Stromal cell of bone marrow (primary cell): ENCODE measurements at places on chromosomes 6 and 20.

- DNase-seq, result no peak
Observed at GRCh38 chr6:27126046-27126814, 121.3 kb upstream of the PRSS16 start.

GRCh38 chr6:109800771-109801170 is 109.7 kb downstream of the FIG4 start:
- no peak for DNase-seq

DNA sequence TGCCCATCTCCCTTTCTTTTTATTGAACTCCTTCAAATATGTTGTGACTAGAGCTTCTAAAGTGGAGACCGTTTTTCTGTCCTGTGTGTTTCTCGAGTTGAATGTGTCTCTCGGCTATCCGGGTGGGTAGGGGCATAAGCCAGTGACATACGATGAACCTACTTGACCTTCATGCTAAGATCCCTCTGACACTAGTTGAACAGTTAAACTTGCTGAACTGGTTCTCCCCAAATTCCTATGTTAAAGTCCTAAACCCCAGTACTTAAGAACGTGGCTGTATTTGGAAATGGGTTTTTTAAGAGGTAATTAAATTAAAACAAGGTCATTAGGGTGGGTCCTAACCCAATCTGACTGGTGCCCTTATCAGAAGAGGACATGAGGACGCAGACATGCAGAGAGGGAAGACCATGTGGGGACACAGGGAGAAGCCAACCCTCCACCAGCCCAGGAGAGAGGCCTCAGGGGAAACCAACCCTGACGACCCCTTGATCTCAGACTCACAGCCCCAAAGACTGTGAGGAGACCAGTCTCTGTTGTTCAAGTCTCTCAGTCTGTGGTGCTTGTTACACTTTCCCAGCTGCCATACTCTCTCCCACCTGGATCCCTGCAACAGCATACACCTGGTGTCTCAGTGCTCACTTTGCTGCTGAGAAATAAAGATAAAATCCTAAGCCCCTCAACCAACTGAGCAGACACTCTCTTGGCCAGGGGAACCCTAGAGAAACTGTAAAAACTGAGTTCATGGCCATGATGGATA is 208.4 kb downstream of the MYLK4 start:
- DNase-seq, result no peak

DNA sequence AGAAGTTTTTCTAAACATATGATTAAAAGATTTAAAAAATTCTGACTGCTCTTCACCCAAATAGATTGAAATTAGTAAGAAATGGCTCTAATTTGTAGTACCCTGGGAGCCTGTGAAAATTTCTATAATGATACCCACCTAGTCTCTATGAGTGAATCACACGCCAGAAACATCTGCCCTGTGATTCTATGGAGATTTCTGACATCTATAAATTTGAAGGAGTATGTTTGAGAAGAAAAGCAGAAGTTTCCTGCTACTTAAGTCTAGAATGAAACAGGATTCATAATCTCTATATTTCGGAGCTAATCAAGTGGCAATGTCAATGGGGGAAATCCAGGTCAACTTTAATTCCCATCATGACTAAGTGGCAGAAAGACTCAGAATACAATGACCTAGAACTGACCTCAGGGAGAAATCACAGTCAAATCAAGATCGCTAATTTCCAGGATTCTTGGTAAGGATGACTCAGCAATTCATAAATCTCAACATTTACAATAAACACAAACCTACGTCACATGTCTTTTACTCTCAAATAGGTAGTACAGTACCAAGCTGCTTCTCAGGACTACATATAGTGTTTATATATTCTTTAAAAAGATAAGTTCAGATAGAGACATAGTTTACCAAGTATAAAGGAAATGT is 186.2 kb upstream of the TNFAIP3 start:
- DNase-seq, result no peak
